ENCODE measurements at places on chromosomes 16 and 17.

DNA sequence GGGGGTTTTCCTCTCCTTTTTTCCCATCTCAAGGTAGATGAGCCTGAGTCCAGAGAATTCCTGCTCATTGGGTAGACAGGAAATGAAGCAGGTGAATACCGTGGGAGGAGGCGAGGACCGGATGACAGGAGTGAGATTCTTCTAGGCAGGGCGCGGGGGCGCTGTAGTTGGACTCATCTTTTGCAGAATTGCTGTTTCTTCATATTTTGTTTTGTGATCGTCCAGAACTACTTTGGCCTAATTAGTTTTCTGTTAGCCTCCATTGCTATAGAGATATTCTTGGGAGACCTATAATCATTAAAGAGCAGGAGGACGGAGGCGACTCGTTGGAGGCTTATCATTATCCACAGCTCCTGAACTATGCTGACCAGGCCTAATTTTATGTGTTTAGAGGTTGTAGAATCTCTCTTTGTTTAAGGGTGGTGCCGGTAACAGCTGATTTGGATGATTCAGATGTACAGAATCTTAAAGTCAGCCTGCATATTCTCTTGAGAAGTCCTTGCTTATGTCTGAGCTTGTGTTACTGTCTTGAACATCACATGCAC lies 650 bp downstream of the ATP6V0A1 start:
- DNase-seq, result peak; percentile 80

GRCh38 chr17:82198092-82198491 lies 14.6 kb downstream of the CCDC57 start:
- no peak for DNase-seq

DNA sequence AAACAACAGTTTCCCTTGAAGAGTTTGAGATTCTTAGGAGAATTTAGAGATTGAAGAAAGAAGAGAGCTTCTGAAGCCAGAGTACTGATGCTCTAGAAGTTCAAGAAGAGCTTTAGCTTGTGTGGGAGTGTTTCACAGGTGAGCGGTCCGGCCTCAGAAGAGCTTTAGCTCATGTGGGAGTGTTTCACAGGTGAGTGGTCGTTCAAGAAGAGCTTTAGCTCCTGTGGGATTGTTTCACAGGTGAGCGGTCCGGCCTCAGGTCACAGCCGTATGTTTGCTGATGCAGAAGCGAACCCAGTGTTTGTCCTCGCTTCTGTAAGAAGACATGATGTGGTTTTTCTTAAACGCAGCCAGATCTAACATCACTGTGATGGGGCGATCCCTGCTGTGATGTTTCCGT lies 76.4 kb downstream of the SEC14L1 start:
- DNase-seq, result no peak

GRCh38 chr16:86994651-86995171 lies 322.5 kb downstream of the C16orf95 start:
- peak; percentile 10 for DNase-seq

- DNase-seq, result no peak
Measured at GRCh38 chr17:82269138-82269881, 4.2 kb downstream of the CSNK1D start.

GRCh38 chr16:48300391-48300856 lies 53.1 kb upstream of the ABCC11 start:
- no peak for DNase-seq

DNA sequence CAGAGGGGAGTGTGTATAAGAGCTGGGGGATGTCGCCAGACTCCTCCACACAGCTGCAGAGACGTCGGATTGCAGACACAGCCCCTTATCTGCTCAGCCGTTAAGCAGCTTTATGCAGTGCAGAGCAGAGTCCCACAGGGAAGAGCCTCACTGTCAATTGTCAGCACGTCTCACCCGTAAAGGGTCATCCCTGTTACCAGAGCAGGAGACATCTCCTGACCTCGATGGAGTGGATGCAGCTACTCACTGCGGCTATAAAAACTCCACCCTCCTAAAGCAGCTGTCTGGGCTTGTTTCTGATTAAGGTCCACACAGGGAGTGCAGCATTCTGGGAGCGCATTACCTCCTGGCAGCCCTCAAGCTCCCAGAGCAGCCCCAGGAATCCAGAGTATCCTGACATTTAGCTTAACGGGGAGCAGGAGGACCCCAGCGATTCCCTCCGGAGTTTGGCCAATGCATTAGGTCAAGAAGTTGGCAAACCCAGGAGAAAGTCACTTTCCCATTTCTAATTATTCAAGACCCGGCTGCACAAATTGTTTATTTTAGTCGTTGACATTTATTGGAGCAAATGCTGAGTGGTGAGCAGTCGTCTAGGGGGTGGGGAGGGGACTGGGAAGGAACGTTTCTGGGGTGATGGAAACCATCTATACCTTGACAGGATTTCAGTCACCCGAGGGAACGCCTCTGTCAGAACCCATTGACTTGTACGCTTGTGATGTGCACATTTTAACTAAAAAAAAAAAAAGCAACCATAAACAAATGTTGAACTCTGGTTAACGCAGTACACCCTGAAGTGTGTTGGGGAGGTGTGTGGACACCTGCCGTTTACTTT lies 100.0 kb upstream of the ZNF469 start:
- DNase-seq, result no peak

- DNase-seq, result no peak
Measured at GRCh38 chr16:68162413-68162812, 73.5 kb downstream of the ESRP2 start.

GRCh38 chr16:8237452-8237851 lies 352.9 kb downstream of the TMEM114 start:
- no peak for DNase-seq

- DNase-seq, result no peak
Measured at GRCh38 chr17:68750208-68750562, 149.0 kb upstream of the FAM20A start.

DNA sequence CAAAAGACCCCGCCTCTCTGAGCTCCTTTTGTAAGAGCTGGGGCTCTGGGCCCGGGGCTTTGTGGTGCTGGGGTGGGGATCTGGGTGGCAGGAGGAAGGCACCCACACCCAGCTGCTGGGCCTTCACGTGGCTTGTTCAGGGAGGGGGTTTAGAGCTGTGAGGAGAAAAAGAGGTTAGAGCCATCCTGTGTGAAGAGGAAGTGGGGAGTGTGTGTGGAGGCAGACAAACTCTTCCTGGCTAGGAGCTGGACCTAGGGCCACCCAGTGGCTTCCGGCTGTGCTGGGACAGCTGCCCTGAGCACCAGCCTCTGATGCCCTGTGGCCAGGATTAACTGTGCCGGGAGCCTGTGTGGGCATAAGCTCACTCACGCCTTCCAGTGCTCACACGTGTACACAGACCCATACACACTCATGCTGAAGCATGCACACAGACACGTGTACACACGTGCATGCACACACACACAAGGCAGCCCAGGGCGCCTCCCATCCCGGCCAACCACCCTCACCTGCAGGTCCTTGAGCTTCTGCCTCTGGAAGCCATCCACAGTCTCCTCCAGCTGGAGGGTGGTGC lies 7.4 kb downstream of the CIBAR2 start:
- DNase-seq, result peak; percentile 38

DNA sequence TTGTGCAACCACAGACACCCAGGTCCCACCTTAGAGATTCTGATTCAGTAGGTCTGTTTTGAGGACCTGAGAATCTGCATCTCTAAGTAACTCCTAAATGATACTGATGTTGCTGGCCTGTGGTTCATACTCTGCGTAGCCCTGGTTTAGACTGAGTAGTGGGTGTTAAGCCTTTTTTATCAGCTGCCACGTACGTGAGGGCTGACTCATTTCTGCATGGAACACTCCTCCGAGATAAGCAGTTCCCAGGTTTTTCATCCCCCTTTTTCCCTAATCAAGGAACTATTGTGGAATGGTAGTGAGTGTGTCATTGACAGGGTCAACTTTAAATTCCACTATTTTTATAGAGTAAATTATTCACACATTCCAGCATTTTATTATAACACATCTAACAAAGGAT lies 26.1 kb downstream of the CDRT4 start:
- DNase-seq, result no peak

DNA sequence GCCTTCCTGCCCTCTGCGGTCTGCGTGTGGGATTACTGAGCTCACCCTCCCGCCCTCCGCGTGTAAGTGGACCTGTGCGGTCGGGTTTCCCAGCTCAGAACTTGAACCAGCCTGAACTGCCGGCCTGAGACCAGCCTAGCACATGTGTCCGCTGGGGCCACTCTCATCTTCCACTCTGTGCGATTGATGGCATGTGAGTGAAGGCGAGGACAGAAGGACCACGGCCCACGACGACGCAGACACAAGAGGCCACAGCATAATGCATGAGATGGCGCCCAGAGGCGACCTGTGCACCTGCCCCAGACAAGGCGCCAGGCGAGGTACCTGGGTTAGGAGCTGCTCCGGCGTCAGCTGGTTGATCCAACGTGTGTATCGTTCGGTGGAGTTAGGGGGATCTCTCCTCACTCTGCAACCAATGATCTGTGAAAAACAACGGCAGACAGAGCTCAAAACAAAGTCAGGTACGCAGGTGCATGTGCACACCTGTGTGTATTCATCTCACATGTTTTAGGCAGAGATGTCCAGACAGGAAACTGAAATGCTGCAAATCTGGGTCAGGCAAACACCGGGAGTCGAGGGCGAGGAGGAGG lies 74.5 kb upstream of the METRNL start:
- DNase-seq, result no peak

- peak; percentile 31 for DNase-seq
Measured at GRCh38 chr17:36849871-36850348, 87.4 kb upstream of the LHX1 start.

GRCh38 chr16:84547546-84548061 lies 43.1 kb upstream of the MEAK7 start:
- DNase-seq, result no peak

DNA sequence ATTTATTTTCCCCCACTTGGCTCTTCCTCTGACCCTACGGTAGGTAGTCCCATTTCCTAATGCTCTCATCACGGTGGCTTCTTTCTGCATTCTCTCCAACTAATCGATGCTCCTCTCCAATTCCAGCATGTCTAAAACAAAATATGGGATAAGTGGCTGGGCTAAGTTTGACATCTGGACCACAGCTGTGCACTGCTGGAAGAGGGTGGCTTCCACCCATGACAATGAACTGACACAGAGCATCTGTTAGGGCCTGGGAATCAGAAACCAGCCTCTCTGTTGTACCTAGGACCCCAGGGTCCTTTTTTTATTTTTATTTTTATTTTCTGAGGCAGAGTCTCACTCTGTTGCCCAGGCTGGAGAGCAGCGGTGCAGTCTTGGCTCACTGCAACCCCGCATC lies 29.0 kb upstream of the SLC39A11 start:
- DNase-seq, result no peak

GRCh38 chr17:75777296-75777922 lies 7.2 kb upstream of the UNK start:
- DNase-seq, result no peak

DNA sequence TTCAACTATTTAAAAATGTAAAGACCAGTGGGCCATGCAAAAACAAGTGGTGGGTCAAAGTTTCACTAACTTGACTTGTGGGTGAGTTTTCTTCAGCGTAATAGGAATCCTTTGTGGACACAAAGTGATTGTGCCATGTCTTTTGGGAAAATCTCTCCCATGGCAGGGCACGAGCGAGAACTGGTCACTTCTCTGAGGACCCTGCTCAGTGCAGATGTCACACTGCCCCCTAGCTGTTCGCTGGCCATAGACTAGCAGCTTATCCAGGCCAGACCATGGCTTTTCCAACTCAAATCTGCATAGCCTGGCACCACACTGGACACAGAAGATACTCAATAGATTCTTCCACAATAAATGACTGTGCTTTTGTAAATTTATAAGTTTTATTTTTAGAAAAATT lies 306.0 kb upstream of the CCL2 start:
- peak; percentile 60 for DNase-seq

- DNase-seq, result peak; percentile 50
Measured at GRCh38 chr16:70437582-70438557, 1.0 kb downstream of the ST3GAL2 start.

- peak; percentile 24 for DNase-seq
Measured at GRCh38 chr17:43125967-43126910, 1.1 kb upstream of the BRCA1 start.

DNA sequence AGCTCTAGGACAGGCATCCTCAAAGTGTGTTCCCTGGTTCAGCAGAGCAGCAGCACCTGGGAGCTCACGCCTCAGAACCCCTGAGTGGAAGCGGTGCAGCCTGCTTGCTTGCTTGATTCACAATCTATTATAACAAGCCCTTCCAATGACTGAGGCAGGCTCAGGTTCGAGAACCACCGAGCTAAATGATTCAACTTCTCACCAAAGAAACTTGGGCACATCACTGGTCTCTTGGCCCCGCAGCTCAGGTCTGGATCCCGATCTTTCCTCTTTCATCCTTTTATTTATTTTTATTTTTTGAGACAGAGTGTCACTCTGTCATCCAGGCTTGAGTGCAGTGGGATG lies 24.5 kb downstream of the CLUH start:
- DNase-seq, result no peak

DNA sequence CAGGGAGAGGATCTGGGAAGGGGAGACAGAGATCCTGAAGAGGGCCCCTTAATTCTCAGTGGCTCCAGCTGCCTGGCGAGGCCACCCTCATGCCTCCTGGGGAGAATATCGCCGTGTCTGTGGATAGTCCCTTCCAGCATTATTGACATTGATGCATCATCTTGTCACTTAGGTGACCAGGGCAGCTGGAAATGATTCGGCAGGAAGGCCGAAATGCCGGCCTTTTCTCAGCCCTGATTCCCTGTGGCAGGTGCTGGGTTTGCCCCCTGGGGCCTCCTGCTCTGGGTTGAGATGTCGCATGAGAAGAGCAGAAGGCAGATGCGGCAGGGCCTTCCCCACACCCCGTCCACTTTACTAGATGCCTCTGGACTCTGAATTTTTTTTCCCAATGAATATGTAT lies 89.5 kb downstream of the RAP1GAP2 start:
- DNase-seq, result no peak

DNA sequence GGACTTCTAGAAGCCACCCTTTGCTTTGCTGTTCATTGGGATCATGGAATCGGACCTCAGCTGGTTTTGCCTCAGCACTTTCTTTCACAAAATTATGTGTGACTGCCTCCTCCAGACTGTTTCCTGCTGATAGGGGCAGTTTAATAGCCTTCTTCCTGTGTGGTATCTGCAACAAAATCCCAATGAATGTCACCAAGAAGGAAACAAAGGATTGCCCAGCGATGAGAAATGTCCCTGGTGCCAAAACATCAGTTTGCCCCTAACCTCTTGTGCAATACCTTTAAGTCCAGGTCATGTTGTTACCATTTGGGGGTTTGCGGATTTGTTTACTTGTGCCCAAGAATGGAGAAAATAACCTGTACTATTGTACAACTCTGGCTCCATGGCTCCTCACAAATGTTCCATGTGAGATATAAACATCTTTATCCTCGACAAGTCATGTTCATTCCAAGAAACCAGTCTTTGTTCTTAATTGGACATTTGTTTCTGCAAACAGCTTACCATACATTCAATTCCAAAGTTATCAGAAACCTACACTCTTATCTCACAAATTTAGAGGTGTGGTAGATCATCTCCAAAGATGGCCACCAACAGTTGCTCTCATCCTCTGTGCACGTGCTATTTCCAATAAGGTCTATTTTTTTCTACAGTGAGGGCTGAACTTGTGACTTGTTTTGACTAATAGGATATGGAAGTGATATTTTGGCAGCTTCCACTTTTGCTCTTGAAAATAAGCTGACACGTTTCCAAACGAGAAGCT lies 14.8 kb downstream of the TAC4 start:
- DNase-seq, result peak; percentile 55
